ENCODE measurements at places on chromosomes 1 and 21.

DNA sequence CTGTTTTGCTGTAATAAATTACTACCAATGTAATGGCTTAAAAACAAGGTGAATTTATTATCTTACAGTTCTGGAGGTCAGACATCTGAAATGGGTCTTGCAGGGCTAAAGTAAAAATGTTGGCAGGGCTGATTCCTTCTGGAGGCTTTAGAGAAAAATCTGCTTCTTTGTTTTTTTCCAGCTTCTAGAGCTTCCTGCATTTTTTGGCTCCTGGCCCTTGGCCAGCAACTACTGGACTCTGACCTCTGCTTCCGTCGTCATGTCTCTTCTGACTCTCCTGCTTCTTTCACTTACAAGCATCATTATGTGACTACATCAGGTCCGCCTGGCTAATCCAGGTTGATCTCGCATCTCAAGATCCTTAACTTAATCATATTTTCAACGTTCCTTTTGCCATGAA, 350.9 kb downstream of the S1PR1 start:
- no peak for DNase-seq

DNA sequence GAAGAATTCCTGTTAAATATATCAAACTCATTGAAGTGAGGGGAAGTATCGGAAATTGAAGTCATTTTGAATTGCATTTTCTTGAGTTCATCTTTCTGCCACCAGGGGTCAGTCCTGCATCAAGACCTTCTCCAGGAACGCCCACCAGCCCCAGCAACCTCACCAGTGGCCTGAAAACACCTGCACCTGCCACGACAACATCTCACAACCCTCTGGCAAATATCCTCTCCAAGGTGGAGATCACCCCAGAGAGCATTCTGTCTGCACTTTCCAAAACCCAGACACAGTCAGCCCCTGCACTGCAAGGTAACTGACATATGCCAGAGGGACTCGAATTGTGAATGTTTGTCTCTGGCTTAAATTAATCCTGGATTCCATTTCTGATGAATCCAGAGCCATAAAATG, 22.8 kb upstream of the TARS2 start:
- DNase-seq, result no peak

- no peak for DNase-seq
These were observed 30.7 kb upstream of the WASF2 start for GRCh38 chr1:27520651-27521050.

GRCh38 chr1:94805912-94806311, 14.2 kb upstream of the SLC44A3 start:
- DNase-seq, result no peak

DNA sequence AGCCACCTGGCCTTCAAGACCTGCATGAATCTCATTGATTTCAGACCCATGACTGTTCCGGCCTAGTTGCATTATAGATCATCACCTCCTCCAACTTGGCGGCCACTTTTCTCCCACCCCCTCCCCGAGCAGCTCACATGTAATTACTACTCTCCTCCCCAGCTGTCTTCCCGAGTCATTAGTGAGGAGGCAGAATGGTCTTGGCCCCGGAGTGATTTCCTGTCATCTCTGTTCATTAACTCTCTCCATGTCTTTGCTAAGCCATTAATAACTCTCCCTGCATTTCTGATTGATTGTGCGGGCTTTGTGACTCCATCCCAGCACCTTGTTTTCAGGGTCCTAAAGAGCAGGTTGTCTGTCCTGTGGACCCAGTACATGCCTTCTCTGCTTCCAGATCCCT, 75.6 kb upstream of the CNTN2 start:
- DNase-seq, result no peak
